Left kidney (tissue), 8 donors: ENCODE measurements at places on chromosomes 7 and 10.

DNA sequence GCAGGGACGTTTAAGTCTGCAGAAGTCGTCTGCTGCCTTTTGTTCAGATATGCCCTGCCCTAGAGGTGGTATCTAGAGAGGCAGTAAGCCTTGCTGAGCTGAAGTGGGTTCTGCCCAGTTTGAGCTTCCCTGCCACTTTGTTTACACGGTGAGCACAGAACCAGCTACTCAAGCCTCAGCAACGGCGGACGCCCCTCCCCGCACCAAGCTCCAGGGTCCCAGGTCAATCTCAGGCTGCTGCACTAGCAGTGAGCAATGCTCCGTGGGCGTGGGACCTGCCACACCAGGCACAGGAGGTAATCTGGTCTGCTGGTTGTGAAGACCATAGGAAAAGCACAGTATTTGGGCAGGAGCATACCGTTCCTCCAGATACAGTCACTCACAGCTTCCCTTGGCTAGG is 148.1 kb upstream of the LAMB4 start:
- DNase-seq, result no peak

DNA sequence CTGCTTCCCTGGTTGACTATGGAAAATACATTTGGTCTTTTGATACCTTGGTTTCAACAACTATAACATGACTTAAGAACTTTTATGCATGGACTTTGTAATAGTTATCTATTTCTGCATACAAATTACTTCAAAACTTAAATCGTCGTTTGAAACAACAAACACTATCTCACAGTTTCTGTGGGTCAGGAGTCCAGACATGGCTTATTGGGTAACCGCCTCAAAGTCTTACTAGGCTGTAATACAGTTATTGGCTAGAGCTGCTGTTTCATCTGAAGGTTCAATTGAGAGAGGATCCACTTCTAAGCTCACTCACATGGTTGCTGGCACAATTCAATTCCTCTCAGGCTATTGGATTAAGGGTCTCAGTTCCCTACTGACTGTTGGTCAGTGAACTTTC is 135.1 kb downstream of the LYZL1 start:
- no peak for DNase-seq

DNA sequence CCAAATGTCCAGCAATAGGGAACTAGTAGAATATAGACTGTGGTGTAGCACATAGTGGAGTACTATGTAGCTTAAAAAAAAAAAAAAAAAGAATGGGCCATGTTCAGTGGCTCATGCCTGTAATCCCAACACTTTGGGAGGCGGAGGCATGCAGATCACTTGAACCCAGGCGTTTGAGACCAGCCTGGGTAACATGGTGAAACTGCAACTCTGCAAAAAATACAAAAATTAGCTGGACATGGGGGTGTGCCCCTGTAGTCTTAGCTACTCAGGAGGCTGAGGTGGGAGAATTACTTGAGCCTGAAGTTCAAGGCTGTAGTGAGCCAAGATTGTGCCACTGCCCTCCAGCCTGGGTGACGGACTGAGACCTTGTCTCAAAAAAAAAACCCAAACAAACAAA is 64.4 kb downstream of the CHN2 start:
- no peak for DNase-seq

DNA sequence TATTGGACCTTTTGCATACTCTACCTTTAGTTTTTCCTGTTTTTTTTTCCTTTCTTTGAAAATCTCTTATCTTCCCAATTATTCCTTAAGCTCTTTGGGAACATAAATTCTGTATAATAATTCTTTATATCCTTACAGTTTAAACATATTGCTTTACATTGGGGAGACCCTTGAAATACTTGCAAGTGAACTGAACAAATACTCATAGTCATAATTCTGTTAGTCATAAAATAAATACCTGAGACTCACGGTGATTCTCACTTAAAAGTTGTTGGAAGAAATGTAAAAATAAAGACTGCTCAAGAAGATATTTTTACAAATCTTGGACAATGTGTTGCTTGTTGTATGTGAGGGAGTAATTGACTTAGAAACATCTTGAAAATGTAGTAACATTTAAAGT is 515.2 kb upstream of the POT1 start:
- no peak for DNase-seq

GRCh38 chr10:69802424-69803161 is 887 bp downstream of the COL13A1 start:
- DNase-seq, result peak; percentile 55

DNA sequence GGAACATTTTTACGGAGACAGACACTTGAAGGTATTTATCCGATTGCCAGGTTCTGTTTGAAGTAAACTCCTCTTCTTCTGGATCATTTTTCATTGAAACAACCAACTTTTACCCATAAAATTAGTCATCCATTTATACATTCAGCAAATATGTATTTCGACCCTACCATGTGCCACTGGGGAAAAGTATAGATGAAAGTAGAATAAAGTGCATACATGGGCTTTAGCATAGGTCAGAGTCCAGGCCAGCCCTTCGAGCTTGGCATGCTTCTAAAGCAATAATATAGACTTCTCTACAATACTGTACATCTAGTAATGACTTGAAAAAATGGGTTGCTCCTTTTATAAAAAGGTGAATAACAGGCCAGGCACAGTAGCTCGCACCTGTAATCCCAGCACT is 10.1 kb downstream of the SLC25A16 start:
- DNase-seq, result no peak

DNA sequence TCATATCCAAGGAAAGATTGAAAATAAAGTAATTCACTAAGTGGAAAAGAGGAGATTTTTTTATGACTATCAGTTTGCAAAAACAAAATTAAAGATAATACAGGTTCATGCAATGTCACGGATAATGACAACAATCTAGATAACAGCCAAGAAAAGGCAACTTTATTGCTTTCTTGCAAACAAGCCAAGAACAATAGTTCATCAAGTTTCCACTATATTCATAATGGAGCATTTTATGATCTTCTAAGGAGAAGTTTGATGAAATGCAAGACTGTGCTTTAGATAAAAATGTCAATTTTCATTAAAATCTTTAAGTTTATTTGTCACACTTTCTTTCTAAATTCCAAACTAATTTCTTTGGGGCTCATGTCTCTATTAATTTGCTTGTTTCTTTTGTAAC is 53.9 kb upstream of the NRP1 start:
- no peak for DNase-seq

DNA sequence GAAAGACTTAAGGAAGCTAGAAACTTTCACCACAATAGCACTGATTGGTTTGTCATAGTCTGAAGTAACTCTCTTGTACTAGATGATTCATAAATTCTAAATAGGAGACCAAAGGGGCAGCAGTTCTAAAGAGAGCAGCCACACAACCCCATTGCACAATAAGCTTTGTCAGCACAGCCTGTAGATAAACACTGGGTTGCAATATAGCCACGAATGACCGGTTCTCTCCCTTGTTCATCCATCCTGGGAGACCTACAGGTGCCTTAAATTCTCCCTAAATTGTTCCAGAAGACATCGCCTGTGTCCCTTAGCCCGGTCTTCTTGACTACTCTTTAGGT is 167.0 kb downstream of the SNX13 start:
- no peak for DNase-seq

DNA sequence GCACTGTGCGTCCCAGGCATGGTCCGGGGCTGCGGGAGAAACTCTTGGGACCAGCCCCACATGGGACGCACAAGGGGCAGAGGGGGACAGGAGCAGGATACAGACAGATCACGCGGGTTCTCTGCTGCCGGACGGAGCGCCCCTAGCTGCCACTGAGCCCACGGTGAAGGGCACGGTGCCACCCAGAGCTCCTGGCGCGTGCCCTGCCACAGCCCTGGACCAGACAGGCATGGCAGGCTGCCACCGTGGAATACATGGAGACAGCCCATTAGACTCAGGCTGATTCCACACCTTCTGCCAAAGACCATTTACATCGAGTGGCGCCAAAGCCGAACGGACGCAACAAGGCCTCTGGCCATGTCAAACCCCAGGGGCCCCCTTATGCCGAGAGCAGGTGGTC is 90.4 kb downstream of the MAD1L1 start:
- no peak for DNase-seq
